Aorta (tissue), 5 donors: ENCODE measurements at places on chromosomes 6 and 20. TPM values are rescaled to one million over a fixed set of nuclear protein-coding genes. Genes with fewer than 3 reads are reported as not detected.

DNA sequence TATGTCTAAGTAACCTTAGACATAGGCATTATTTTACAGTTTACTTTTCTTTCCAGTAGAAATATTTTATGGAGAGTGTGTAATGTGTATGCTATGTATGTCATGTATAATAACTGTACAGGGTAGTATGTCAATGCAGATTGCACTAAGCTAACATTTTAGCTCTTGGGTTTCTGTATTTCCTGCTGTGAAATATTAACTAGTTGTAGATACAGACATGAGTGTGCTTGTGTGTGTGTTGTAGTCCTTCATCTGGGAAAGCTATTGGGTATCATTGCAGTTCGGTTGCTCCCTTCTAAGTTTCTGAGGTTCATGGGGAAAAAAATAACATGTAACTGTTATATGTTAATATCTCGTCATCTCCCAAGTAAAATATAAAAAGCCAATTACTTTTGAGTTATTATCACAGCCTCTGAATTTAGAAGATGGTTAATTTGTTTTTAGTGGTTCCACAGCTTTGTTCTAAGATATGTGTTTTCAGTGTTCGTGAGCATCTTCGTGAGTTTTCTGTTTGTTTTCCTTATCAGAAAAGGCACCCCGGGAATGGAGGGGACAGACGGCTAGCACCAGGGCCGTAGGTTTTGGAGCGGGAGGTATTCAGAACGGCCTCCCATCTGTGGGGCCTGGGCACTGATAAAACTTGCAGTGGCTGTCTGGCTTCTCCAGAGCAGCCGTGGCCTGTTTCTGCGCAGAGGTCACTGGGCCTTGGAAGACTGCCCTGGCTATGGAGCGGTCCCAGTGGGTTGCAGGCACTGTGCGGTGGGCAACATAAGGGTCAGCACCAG is 215.0 kb downstream of the ARID1B start:
- no peak for DNase-seq

- no peak for DNase-seq
Observed at GRCh38 chr6:106533054-106533453, 96.2 kb downstream of the RTN4IP1 start.

GRCh38 chr20:38158701-38159351 is 6.2 kb downstream of the TGM2 start:
- peak; percentile 77 for DNase-seq

DNA sequence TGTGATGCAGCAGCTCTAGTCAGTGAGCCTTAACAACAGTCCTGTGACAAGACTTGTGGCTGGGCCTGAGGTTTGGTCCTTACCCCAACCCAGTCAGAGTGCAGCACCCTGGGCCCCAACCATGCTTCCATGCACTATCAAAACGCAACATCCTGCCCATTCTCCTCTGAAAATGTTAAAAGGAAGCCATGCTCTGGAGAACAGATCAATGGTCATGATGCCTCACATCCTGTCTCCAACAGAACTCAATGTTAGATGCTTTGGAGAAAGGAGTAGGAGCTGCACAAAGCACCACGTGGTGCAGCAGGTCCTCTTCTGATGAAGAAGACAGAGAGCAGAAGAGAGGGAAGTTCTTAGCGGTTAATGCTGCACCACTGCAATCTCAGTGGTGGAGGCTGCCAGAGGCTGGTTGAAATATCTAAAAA is 41.9 kb downstream of the TRAM2 start:
- DNase-seq: no peak

DNA sequence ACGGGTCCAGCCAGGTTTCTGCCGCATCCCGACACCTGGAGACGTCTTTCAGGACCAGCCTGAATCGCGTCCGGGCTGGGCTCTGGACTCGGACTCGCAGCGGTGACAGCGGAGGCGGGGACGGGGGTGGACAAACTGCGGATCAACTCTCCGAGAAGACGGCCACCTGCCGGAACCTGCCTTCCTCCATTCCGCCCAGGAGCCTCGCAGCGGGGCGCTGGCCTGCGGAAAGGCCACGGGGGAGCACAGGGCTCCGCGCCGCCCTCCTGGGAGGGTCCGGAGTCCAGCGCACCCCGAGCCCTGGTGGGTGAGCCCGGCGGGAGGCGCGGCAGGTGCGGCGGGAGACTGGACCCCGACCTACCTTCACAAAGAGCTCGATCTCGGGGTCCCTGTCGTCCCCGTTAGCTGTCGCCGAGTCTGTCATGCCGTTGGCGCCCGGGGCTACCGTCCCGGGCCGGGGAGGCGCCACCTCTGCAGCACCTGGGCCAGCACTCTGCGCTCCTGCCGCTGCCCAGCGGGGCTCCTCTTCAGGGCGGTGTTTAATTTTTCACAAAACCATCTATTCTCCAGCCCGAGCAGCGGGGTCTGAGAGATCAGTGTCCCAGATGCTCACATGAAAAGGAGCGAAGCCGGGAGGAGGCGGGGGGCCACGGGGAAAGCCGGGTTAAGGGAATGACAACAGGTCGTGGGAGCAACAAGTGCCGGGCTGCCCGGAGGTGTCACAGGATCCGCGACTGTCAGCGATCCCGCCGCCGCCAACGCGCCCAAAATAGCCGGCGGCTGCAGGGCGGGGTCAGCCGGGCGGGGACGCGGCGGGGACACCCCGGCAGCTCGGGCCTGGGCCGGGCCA is at the start of gene CLIC5:
CLIC5 (minus strand) TSS at position 742 of the 850 bp plus-strand sequence; CDS start at position 424, 318 bp downstream.
- peak; percentile 79 for DNase-seq

- no peak for DNase-seq
Observed at GRCh38 chr6:112827793-112828192, 480.7 kb downstream of the RFPL4B start.

DNA sequence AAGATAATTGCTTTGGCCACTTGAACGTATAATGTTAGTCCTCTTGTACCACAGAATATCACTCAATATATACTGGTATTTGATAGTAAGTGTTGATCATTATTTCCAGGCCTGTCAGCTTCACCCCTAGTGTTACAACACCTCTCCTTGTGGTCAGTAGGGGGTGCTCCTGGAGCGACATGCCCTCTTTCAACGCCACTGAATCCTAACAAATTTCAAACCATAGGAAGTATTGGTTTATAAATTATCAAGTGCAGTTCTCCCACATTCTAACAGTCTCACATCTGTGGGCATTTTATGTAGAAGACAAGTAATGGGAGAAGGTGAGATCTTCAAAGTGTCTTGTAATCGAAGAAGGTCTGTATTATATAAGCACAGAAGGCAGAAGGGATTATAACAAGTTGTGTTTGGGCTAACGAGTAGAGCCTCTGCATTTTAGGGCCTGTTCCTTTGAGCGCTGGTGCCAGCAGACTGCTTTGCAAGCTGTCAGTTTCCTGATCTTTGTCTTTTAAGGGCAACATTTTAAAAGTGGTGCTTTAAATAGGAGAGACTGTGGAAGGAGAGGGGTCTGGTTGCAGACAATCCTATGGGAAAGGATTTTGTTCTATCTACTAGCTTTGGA is 57.1 kb upstream of the CEP162 start:
- DNase-seq: no peak

- DNase-seq: no peak
Observed at GRCh38 chr6:150641398-150642139, 41.9 kb downstream of the PLEKHG1 start.

DNA sequence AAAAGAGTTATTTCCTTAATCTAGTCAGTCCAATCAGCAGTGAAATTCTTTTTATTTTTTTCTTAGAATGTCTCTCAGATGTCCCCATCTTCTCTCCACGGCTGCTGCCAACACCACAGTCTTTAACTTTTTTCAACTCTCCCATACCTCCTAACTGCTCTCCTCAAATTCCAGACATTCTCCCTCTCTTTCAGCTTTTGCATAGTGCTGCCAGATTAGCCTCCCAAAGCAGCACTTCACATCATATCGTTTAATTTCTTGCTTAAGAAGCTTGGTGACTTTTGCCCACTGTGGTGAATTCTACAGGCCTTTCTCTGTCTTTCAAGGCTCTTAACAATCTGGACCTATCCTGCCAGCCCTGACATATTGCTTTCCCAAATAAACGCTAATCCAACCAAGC is 233.4 kb downstream of the UST start:
- no peak for DNase-seq

DNA sequence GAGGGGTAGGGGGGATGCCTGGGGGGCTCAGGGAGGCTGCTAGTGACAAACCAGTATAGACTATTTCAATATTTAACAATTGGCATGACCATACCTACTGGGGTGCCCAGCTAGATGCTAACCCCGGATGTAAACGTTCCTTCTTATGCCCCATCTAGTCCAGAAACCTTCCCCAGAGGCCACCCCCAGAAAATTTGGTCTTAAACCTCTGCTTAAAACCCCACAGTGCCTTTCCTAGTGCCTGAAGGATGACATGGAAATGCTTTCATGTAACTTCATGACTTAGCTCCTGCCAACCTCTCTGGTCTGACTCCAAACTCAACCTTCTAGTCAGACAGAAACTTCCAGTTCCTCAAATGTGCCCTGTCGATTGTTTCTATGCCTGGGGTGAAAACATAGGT is 52.0 kb downstream of the JPH2 start:
- no peak for DNase-seq

The ENPP5 gene
- 4.0 TPM for total RNA-seq

DNA sequence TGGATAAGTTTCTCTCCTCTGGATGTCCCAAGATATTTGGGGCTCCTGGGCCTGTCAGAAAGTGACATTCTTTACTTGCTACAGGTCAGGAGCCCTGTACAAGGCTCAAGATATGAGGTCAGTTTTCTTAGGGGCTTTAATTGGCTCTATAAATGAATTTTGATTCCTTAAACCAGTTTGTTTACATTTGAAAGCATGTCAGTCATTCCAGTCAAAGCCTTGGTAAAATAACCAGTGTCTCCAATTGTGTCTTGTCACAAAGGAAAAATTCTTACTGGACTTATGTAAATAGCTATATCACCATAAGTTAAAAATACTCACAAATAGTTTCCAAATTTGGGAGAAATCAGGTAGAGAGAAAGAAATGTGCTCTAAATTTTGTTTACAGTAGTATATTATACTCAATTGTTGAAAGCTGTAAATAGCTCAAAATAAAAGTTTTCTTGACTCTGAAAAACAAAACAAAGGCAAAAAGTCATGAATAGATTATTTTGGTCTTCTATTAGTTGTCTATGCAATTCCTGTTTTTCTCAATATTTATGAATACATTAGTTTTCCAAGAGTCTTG is 22.9 kb downstream of the RNF182 start:
- DNase-seq: no peak

- DNase-seq: peak; percentile 80
Observed at GRCh38 chr6:118748311-118749062, 97.1 kb upstream of the CEP85L start.

DNA sequence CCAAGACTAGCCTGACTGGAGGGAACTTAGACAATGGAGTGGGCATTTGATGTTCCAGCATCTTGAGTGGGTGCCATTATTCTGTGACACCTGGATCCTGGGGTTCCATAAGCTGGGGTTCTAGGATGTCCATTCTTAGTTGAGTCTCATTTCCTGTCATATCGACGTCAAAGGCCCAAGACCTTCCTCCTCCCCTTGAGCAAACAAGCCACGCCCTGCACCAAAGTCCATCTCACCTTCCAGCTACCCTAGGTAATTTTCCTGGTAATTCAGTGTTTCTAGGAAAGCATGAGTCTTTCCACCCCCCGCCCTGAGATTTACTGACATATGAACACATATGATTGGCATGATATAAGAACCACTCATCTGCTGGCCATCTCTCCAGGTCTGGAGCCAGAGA is at the start of gene TRIM40:
TRIM40 (plus strand) TSS at position 384 of the 400 bp plus-strand sequence. CDS start 897 bp downstream, outside the sequence.
- no peak for DNase-seq

DNA sequence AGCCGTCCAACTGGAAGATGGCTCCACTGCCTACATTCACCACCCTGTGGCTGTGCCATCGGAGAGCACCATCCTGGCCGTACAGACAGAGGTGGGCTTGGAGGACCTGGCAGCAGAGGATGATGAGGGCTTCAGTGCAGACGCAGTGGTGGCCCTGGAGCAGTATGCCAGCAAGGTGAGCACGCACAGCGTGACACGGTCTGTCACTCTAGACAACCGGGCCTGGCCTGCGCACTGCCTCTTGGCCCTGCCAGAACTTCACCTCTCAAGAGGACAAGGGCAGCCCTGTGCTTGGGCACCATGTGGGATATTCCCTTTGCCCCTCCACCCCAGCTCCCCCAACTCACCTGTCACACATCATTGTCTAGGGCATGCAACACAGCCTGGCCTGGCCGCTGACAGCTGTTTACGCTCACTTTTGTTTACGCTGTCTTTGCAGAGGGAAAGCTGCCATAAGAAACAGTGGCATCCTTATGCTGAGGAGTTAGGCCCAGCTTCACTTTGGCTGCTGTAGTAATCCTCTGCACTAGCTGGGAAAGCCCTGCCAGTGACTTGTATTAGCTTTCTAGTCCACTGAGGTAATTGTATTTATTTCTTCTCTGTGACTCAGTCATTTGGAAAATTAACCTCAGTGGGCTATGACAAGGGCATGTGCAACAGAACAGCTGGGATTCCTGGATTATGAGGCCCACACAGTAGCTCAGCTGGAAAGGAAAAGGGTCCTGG is 9.8 kb upstream of the DEF6 start:
- no peak for DNase-seq

The SLC17A3 gene
- not detected for total RNA-seq

The RIMS4 gene
- 2.8 TPM for total RNA-seq

DNA sequence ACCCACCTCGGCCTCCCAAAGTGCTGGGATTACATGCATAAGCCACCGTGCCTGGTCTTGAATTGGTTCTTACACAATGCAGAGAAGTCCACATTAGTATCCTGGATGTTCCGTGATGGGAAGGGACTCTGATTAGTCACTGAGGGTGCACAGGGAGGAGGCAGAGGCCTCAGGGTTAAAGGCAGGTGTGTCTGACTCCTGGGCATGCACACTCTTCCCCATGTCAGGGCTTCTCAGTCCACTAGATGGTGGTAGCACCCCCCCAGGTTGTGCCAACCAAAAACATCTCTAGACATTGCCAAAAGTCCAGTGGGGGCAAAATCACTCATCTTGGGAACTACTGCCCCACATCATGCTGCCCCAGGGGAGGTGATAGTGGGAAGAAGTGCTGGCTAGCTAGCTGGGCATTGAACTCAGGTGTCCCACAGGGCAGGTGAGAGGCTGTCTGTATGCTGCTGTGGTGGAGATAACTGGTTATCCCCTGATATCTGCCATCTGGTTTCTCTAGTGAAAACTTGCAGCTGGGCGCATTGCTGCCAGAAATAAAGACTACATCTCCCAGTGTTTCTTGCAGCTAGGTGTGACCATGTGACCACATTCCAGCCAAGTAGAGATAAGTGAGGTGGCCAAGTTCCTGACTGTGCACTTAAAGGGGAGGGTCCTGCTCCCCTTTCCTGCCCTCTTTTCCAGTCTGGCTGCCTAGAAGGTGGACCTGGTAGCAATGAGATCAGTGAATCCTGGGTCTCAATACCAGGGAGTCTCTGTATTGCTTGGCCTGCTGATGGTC is 8.4 kb upstream of the NSFL1C start:
- DNase-seq: no peak

The SLC22A2 gene
- total RNA-seq: 1.1 TPM

- peak; percentile 86 for DNase-seq
Observed at GRCh38 chr6:151390851-151391470, 398 bp downstream of the ZBTB2 start.

DNA sequence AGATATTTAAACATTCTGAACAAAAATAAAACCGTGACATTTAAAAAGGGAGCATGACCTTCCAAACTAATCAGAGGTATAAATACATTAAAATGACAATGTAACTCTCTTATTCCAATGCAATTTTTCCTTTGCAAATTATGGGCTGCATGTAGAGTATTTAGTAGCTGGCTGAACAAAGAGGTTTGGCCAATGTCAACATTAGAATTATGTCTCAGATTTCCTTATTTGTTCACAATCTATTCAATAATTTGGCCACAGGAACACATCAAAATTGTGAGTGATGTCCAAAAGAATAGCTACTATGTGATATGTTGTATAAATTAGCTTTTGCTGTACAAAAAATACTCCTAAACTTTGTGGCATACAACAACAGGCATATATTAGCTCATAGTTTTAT is 580.0 kb upstream of the MARCKS start:
- DNase-seq: no peak

The LHFPL5 gene
- total RNA-seq: not detected
